Fibroblast of the conjunctiva (primary cell): ENCODE measurements at places on chromosomes 12 and 14.

GRCh38 chr12:1886396-1887008, 31.9 kb downstream of the CACNA2D4 start:
- DNase-seq, result no peak

- no peak for DNase-seq
Observed at GRCh38 chr14:59175404-59175803, 13.1 kb upstream of the DAAM1 start.

DNA sequence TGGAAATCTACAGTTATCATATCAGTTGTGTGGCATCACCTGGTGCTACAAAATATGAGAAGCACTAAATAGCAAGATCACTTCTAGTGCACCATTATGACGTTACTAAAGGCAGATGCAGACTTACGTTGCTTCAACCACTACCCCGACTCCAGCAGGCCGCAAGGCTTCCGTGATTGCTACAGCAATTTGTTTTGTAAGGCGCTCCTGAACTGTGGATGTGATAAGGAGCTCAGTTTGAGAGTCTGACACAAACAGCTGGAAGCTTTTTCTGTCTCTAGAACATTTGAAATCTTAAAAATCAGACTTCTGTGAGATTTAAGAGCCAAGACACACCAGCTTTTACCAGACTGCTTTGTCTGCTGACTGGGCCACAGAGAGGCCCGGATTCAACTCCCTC, 57.0 kb downstream of the GCH1 start:
- no peak for DNase-seq

DNA sequence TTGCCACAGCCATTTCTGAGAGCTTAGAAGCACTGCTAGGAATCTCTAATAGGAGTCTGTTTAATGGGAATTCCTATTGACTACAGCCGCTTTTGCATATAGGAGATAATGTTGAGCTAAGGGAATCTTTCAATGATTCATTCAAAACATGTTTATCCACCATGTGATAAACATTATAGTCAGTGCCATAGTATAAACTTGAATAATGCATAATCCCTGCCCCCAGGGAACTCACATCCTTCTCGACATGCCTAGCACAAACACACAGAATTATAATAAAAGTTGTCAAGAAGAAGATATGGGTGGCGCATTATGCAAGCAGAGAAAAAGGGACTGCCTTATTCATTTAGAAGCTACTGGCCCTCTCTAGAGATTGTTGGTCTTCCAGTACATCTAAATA, 248.0 kb downstream of the DAD1 start:
- no peak for DNase-seq

DNA sequence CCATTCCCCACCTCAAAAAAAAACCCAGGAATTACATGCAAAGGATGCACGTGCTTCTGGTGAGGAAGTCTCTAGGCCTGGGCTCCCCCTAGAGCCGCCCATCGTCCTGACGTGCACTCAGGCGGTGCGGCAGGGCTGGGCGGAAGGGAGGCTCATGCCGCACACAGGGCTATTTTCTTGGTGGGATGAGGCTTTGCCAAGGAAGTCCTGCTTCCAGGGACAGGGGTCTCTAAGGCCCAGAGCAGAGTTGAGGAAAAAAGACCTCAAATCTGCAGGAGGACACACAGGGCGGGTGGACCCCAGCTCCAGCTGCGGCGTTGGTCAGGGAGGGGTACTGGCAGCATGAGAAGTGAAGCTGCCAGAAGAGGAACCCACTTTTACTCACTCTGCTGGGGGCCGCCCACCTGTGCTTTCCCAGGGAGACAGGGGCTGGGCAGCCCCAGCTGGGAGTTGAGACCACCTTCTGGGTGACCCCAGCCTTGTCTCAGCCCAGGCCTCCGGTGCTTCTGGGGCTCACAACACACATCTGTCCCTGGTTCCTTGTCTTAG, 4.2 kb downstream of the RHOF start:
- no peak for DNase-seq

- DNase-seq, result no peak
Observed at GRCh38 chr14:93132472-93133065, 16.8 kb upstream of the ITPK1 start.
